ENCODE measurements at places on chromosomes 2 and 18.

DNA sequence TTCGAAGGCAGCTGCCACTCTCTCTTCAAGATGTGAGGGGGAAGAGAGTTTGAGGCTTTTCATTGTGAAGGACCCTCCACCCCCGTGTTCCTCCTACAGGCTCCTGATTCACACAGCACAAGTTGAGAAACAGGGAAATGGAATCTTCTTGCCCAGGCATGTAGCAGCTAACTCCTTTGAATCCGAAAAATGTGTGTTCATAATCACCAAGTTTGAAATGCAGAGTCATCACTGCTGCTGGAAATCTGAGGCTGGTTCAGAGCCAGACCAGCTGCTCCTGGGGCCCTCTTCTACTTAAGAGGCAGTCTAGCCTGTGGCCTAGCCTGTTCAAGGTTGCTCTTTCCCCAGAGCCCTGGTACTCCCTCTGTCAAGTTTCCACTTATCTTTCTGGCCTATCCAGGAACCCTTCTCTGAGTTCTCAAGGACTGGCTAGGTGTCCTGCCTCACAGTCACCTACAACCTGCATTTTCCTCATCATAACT, 166.4 kb downstream of the TMEM247 start:
- no peak for DNase-seq

GRCh38 chr2:128420776-128421175, 102.1 kb upstream of the HS6ST1 start:
- DNase-seq, result no peak

GRCh38 chr2:134152045-134153010, 101.5 kb upstream of the MGAT5 start:
- DNase-seq, result no peak

DNA sequence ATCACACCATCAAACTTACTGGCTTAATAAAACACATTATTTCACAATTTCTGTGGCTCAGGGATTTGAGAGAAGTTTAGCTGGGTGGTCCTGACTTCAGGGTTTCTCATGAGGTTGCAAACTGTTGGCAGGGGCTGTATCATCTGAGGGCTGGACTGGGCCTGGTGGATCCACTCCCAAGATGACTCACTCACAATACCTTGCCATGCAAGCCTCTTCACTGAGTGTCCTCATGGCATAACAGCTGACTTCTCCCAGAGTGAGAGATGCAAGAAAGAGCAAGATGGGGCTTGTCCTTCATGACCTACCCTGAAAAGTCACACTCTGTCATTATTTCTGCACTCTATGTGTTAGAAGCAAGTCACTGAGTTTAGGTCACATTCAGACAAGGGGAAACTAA, 73.8 kb downstream of the AQP4 start:
- no peak for DNase-seq

DNA sequence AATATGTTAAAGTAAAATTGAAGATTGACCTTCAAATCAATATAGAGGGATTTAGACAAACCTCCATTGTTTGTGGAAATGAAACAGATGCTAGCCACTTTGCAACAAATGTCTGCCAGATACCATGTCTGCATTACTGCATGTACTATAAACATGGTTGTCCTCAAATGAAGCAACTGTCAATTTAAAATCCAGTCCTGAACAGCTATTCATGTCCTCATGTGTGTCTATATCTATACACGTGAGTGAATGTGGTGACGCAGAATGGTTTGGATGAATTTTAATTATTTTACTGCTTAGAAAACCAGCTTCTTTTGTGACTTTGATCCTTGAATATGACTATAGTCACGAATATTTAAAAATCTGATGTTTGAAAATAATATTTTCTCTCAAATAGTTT, 71.5 kb downstream of the NYAP2 start:
- DNase-seq, result no peak

GRCh38 chr18:63741769-63742168, 33.4 kb upstream of the SERPINB7 start:
- no peak for DNase-seq

DNA sequence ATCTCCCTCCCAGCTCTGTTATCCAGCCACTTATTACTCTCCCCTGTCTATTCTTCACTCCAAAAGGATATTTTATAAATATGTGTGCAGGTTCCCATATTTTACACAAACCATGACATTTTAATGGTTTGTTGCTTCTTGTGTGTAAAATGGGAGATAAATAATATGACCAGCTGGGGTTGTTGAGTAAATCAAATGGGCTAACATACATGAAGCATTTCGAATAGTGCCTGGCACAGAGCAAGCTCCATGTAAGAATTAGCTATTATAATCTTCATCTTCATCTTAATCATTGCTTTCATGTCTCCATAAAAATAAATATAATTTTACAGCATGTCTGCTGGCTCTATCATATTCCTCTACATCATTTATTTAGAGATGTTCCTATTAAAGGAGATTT, 283.1 kb downstream of the RAD51AP2 start:
- no peak for DNase-seq

DNA sequence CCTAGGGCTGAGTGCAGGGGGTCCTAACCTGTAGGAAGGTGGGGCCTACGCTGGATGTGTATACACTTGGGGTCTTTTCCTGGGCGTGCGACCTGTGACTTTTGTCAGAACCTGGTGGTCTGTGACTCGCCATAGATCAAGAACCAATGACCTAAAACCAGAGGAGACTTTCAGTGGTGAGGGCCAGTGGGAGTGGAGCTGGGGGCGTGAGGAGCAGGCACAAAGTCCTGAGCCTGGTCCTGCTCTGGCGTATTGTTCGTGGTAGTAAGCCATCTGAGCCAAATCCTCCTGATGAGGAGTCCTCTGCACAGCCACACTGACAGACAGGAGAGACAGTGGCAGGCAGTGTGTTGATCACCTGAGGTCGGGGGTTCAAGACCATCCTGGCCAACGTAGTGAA, 8.9 kb downstream of the INPP4A start:
- no peak for DNase-seq

DNA sequence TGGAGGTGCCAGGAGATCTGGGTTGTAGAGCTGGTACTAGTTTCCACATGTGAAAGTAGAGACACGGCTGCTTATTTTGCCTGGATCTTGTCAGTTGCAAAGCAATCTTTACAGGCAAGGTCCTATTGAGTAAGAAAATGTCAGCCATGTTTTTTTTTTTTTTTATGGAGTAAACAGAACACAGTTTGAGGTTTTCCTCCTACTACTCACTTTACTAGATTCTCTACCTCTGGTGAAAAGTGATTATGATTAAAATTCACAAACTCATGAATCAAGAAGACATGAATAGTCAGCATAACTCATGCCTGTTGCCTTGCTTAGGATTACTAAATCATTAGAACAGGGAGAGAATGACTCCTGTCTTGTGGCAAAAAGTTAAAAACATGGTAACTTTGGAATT, 70.1 kb upstream of the PNPT1 start:
- no peak for DNase-seq

DNA sequence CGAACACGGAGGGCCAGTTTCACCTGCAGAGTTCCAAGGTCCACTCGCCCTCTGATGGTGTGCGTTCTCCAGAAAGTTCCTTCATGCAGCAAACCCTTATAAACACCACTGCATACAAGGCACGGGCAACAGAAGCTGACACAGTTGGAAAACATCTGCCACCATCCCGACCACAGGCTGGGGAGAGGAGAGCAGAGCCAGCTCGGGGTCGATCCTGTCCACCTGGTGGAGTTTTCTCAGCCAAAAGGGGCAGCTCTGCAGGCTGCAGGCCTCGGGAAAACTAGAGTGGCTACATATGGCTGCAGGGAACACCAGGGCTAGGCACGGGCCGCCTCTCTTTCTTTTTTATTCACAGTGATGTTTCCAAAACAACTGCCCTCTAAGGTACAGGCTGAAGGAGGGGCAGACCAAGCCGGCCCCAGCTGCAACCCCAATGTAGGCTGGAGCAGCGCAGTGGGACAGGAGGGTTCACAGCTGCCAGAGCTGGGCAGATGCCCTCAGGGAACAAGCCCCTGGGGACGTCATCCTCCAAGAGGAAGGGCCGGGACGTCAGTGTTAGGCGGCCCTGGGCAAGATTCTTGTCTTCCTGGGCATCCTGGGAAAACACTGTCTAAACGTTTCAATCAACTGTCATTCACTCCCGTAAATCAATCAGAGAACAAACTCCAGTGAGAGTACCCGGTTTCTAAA, 274.7 kb downstream of the TWIST2 start:
- DNase-seq, result no peak

GRCh38 chr18:74828200-74828599, 230.5 kb downstream of the ZNF407 start:
- DNase-seq, result no peak

- no peak for DNase-seq
These were observed 419.9 kb downstream of the NBAS start for GRCh38 chr2:15141211-15141610.

DNA sequence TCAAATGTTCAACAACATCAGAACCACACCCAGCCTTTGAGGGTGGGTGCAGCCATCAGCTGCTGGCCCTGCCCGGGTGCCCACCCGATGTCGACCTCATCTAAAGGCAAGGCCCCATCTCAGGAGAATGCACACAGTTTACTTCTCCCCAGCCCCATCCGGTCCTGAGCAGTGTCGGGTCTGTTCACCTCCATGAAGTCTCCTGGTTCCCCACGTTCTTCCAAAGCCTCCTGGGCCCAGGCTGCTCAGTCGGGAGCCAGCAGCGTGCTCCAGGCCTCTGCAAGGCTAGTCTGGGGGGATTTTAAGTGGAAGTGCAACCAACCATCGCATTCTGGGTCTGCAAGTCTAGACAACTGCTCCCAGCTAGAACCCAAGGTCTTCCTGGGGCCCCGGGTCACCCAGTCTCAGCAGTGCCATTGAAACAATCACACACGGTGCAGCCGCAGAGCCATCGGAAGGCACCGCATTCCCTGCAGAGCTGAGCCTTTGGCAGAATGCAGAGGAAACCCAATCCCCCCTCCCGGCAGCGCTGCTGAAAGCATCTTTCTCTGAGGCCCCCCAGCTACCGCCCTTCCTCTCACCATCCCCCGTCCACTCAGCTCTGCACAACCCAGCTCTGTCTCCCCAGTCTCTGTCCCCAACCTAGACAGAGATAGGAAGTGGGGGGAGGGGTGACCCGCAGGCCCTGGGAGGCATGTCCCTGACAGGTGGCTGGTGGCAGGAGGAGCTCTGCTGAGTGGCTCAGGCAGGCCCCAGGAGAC, 8.5 kb downstream of the ESPNL start:
- DNase-seq, result no peak

- DNase-seq, result no peak
These were observed 54.9 kb downstream of the ACTR2 start for GRCh38 chr2:65282477-65283053.

GRCh38 chr2:240387669-240388358, 47.6 kb upstream of the GPC1 start:
- no peak for DNase-seq

DNA sequence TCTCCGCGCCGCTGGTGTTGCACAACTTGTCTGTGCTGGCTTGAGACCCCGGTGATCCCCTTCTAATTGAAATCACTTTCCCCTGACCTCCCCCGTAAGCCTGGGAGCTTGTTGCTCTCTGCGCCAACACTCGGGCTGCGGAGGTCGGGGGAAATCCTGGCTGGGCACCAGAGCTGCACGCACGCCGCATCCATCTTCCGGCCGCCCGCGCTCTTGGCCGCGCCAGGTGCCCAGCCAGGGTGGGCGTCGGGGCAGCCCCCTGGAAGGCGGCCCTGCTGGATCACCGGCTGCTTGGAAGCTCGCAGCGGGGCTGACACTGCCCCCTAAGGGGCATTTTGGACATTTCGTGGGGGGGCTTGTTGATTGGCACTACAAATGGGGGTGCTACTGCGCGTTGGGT, 280.3 kb upstream of the SKOR2 start:
- DNase-seq, result no peak

- no peak for DNase-seq
These were observed 20.6 kb downstream of the CHN1 start for GRCh38 chr2:174984561-174984960.

- DNase-seq, result no peak
These were observed 48.8 kb downstream of the HAUS1 start for GRCh38 chr18:46152808-46153617.

DNA sequence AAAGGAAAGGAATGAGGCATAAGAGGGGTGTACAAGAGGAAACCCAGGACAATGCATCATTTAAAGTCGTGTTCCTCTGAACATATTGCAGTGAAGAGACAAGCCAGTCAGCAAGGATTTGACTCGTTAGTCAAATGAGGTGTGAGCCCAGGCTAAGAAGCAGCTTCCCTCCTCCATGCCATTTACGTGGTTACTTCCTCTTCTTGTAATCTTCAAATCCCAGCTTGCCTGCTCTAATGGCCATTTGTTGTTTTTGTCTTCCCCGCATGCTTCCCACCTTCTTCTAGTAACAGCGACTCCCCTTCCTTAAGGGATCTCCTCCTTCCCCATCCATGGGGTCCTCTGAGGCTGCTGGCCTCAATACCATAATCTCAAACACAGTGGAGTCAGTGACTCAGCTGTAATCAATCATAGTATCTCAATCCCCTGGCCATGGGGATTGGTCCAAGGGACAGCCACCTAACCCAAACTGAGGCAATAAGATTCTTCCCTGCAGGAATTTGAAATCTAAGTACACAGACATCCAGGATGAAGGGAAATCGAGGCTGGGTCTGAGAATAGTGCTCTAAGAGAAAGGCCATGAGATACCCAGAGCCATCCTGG, 37.6 kb downstream of the SLC14A1 start:
- no peak for DNase-seq

- no peak for DNase-seq
These were observed 94.8 kb upstream of the KCNJ3 start for GRCh38 chr2:154603682-154604081.

DNA sequence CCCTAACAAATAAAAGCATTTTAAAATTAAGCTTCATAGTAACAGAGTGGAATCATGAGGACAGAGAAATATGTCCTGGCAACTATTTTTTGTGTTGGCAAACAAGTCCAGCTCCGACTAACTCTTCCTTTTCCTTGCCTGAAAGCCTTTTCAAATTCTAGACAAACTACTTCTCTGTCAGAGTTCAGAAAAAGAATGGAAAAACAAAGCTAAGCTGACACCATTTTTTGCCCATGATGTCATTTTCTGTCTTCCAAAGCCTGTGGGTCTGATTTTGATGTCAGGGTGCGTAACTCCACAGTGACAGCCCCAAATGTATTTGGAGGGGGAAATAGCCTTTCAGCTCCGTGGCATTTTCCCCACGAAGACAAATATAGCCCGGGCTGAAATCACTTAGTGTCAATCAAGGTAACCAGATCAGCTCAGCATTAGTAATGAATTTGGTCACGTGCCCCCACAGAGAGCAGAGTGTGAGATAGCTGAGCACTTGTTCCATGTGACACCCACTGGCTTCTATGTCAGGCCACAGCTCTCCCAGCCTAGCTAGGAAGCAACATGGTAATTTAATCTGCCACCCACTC, 233.0 kb upstream of the SIX2 start:
- DNase-seq, result no peak
